Ascending aorta (tissue), 2 donors: ENCODE measurements at places on chromosomes 3 and 15.

DNA sequence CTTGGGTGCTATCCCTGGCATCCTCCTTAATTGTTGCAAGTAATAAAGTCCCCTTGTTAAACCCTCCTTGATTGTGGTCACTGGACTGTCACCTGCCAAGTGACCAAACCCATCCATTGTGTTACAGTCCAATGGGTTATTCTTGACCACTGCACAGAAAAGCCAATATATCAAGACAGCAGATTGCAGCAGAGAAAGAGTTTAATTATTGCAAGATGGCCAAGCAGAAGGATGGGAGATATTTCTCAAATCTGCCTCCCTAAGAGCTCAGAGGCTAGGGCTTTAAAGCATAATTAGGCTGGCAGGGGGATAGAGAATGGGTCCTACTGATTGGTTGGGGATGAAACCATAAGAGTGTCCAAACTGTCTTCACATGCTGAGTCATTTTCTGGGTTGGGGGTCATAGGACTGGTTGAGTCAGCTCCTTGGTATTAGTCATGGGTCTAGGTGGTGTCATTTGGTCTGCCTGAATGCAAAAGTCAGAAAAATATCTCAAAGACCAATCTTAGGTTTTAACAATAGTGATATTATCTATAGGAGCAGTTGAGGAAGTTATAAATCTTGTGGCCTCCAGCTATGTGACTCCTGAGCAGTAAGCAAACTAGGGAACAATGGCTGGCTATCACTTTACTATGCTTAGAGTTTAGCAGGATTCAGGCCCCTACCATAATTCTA is 19.1 kb upstream of the XYLB start:
- no peak for DNase-seq

GRCh38 chr15:66515901-66516322 is 10.8 kb downstream of the ZWILCH start:
- no peak for DNase-seq

- no peak for DNase-seq
Measured at GRCh38 chr3:194464692-194465091, 22.1 kb downstream of the ATP13A3 start.

DNA sequence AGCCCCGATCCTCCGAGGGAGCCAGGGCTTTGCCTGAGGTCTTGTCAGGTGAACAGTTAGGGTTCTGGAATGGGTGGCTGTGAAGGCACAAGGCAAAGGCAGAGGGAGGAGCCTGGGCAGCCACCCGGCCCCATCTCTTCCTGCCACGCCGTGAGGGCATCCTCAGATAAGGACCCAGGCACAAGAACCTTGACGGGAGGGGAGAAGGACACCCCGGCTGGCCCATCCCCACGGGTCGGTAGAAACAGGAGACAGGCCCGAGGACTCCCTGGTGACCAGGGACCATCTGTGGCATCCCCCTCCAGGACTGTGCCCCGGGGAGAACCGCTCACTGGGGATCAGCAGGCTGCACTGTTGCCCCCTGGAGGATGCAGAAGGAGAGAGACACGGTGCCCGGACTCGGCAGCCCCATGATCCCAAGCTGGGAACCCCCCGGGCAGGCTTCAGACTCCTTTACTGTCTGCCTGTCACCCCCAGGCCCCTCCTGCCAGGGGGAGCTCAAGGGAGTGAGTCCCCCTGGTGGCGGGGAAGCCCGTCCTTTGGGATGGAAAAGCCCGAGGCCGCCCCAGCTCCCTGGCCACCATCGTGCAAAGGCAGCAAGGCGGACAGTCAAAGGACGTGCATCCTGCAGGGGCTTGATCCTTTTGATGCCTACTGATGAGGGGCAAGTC is 12.3 kb upstream of the PCSK6 start:
- peak; percentile 59 for DNase-seq

- no peak for DNase-seq
Measured at GRCh38 chr3:28124882-28125281, 116.5 kb upstream of the CMC1 start.

GRCh38 chr15:29533647-29534046 is 264.0 kb upstream of the NSMCE3 start:
- no peak for DNase-seq

- no peak for DNase-seq
Measured at GRCh38 chr15:65042776-65043327, 2.3 kb upstream of the SLC51B start.

DNA sequence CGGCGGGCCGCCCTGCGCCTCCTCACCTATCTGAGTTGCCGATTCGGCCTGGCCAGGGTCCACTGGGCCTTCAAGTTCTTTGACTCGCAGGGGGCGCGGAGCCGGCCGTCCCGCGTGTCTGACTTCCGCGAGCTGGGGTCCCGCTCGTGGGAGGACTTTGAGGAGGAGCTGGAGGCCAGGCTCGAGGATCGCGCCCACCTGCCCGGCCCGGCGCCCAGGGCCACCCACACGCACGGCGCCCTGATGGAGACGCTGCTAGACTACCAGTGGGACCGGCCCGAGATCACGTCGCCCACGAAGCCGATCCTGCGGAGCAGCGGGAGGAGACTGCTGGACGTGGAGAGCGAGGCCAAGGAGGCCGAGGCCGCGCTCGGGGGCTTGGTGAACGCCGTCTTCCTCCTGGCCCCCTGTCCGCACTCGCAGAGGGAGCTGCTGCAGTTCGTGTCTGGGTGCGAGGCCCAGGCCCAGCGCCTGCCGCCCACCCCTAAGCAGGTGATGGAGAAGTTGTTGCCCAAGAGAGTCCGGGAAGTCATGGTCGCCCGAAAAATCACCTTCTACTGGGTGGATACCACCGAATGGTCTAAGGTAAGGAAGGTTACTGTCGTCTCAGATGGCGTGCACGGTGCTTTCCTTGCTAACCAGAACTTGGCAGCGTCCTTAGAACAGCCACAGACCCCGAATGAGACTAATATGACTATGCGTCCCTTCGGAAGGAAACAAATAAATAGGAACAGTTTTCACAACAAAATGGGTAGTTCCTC is 567 bp downstream of the TICRR start:
- DNase-seq = no peak

DNA sequence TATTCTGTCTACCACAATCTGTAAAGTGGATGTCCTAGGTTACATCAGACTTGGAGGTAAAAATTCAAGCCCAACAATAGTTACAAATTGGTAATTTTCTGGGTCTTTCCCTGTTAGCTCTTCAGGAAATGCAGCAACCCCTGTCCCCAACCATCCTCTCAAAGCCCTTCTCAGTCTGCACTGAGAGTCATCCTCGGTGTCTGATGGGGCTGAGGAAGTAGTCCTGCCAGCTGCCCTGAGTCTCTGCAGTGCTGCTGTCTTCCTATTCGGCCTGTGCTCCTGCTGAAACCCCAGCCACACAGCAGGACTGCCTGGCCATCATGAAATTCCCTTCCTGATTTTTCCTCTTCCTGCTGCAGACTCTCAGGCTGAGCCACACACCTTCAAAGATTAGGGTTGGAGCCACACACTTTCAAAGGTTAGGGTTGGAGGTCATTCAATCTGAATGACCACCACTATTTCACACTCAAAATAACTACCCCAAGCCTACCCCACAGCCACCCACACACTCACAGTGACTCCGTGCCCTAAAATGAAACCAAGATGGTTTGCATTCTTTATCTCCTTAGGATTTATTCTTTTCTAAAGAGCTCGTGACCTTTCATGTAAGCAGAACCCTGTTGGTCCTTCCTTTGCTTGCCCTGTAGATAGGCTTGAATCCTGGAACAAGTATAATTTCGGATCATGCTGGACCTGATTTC is 17.6 kb downstream of the TRIM42 start:
- no peak for DNase-seq

DNA sequence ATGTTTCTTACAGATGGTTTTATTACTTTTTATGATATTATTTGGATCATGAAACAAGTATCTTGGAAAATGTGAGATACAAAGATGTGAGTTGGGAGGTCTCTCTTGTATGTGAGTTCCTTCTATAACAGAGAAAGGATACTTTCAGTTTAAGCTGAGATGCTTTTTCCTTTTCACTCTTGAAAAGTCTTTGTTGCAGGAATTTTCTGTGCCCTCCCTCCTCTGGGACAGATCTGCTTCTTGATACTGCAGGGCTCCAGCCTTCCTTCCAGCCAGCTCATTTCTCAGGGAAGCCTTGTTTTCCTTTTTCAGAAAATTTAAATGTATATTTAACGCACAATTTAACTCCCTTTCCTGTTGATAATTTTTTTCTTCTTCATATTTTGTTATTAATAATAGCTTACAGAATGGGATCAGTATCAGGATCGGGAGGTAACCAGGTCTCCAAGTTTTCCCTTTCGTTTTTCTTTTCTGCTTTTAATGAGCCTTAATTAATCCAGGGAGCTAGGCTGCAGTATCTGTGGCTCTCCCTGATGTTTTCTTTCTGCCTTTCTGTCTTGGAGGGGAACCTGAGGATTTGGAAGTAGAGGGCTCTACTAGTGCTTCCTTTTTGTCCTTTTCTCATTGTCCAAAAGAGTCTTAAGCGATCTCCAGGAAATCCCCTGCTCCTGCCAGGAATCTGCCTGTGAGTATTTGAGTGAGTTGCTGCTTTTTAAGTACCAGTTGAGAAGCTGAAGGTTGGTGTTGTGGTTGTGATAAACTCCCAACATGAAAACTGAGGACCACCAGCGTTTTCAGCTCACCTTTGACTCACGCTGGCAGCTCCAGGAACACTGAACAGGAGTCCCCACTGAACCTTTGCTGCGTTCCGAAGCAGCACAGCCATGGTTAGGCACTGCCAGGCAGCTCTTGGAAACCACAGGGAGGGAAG is 105.7 kb downstream of the IGF1R start:
- no peak for DNase-seq

DNA sequence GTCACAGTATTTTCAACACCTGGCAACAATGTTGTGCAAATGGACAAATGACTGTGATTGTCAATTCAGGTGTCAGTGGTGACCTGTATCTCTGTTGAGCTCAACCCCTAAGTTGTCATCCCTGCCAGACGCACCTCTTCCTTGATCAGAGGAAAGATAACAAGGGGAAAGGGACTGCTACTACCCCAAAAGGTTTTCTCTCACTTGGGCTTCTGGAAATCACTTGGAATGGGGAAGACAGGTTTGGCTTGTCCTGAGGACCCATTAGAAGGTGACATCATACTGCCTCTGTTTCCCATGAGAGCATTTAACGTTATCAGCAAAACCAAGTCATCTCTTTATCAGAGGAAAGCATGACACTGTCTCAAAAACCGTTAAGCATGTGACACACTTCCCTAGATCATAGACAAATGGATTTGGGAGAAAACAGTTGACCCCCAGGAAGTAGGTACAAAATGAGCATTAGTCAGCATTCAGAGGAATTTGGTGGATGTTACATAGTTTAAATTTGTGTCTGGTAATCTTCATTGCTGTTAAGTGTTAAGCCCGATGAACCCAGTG is 769.5 kb downstream of the GRM7 start:
- no peak for DNase-seq

GRCh38 chr3:71859123-71859519 is 74.2 kb upstream of the PROK2 start:
- DNase-seq = no peak

DNA sequence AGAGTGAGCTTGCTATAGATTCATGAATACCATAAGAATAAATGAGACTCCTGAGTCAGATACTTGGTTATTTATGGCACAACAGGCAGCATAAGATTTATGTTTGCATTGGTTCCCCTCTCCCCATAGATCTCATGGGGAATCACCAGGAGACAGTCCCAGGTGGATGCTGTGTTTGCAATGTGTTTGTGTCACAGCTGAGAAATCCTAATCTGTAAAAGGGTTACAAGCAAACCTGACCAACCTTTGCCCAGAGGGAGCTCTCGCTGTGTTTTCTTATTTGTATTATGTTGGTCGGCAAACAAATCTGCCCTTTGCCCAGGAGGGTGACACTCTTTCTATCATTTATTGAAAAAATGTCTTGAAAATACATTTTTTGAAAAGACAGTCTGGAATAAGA is 236.2 kb downstream of the ZPLD1 start:
- no peak for DNase-seq

DNA sequence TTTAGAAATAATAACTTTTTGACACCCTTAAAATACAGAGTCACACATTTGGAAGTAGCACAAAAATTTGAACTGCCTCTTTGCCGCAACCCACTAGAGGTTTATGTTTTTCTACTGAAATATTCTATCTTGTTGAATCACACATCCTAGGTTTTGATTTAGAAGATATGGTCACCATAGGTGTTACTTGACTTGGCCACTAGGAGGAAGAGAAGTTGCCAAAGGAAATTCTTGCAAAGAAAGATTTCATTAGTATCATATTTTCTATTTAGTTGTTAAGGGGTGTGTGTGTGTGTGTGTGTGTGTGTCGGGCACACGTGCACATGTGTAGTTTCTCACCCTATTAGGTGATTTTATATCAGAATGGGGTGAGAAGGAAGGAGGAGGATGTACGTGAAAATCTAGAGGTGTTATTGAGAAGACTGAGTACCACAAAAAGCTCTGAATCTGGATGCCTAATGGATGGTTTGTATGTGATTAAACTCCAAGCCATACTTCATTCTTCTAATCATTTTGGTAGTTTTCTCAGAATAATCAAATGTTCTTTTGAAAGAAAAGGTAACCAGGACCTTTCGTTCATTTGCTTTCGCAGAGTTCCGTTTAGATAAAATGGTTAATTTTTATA is 31.5 kb downstream of the ZFAND6 start:
- no peak for DNase-seq

GRCh38 chr3:110293660-110294059 is 778.0 kb upstream of the NECTIN3 start:
- no peak for DNase-seq

DNA sequence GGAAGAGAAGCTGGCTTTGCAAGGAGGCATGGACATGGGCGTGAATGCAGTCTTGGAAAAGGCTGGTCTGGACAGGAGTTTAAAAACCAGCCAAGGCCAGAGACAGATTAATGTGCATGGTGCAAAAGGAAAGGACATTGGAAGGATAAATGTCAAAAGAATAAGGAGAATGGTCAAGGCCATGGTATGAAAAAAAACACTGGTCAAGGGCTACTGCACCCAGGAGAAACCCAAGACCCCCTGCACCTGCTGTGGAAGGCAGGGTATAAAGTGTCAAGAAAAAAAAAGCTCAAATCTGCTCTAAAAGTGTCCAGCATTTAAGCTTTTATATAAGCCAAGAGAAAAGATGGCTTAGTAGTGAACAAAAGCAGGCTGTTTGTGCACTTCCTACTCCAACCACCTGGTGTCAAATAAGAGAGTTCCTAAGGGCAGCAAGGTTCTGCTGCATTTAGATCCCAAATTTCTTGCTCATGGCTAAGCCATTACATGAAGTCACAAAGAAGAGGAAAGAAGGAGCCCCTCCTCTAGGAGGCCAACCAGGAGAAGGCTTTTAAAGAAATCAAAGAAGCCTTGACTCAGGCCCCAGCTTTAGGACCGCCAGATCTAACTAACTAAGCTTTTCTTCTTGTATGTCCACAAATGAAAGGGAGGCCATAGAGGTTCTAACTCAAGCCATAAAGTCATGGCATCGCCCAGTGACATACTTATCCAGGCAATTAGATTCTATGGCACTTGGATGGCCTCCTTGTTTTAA is 16.9 kb downstream of the CCR4 start:
- no peak for DNase-seq

- no peak for DNase-seq
Measured at GRCh38 chr15:95922431-95922830, 408.1 kb upstream of the NR2F2 start.
